ENCODE measurements at places on chromosomes 4 and X. TPM values are rescaled to one million over a fixed set of nuclear protein-coding genes. Genes with fewer than 3 reads are reported as not detected.

Gene ERAS
- total RNA-seq = not detected

Gene STATH
- total RNA-seq = not detected

Gene LEF1
- total RNA-seq = 2.5 TPM

Gene ARX
- total RNA-seq = 0.24 TPM

Gene EXOC1L
- not detected for total RNA-seq

Gene MAML3
- 4.1 TPM for total RNA-seq

Gene BANK1
- total RNA-seq = 1.1 TPM

DNA sequence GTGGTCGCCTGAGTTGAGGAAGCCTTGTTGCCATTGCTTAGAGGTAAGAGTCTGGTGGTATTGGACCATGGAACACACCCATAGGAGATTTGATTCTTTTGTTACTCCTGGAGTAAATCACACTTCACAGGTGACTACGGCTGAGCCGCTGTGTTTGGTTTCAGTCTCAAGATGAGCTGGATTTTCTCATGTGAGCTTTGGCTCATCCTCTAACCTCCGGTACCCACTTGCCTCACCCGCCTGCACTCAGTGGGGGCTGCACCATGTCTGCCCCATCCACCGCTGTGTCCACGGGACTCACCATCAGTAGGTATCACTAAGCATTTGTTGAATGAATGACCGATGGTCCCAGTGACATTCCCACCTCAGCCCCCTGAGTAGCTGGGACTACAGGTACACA is 52.7 kb downstream of the HTT-AS start:
- no peak for DNase-seq
- no peaks in the 10 kb centered on the region for H3K27me3 ChIP-seq
- H3K36me3 ChIP-seq = no peaks in the 10 kb centered on the region
- no peaks in the 10 kb centered on the region for H3K4me1 ChIP-seq

DNA sequence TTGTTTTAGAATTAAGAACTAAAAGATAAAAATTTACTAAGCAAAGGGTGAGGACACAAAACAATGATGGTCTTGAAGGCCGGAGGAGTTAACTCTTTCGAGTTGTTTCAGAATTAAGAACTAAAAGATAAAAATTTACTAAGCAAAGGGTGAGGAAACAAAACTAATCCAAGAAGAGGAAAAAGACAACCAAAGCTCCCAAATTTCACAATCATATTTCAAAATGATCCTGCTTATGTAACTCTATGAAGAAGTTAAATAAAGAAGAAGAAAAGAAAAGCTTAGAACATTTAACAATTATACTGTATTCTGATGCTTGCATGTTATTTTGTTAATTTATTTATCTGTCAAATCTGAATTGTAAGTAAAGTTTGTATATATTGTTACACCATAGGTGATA is 154.8 kb upstream of the SLIT2 start:
- H3K36me3 ChIP-seq = no peaks in the 10 kb centered on the region
- H3K4me1 ChIP-seq = no peaks in the 10 kb centered on the region
- no peaks in the 10 kb centered on the region for H3K27me3 ChIP-seq

DNA sequence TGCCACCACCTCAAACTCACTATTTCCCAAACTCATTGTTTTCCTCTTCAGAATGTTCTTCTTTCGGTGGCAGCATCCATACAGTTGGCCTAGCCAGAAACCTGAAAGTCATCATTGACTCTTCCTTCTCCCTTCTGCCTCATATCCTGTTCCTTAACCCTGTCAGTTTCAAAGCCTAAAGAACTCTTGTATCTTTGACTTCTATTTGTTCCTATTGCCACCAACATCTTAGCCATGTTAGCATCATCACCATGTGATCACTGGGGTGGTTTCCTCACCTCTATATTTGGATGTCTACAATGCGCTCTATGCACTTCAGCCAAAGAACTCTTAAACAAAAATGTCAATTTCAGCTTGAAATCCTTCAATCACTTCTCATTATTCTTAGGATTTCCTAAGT is 29.0 kb downstream of the DDX60L start:
- H3K36me3 ChIP-seq = 0 out of 2 replicates have a peak, but pooled peaks cover 3% of the 10 kb centered on the region
- no peaks in the 10 kb centered on the region for H3K27me3 ChIP-seq
- H3K4me3 ChIP-seq = no peak overlapping the region
- no peak for DNase-seq

- H3K27me3 ChIP-seq = no peaks in the 10 kb centered on the region
- no peak overlapping the region for H3K27ac ChIP-seq
- no peak overlapping the region for H3K4me3 ChIP-seq
Observed at GRCh38 chr4:31341601-31342359, 621.6 kb downstream of the PCDH7 start.

GRCh38 chr4:24778464-24779225 is 16.7 kb upstream of the SOD3 start:
- no peak for DNase-seq
- no peak overlapping the region for H3K27ac ChIP-seq
- H3K27me3 ChIP-seq = no peaks in the 10 kb centered on the region
- H3K4me3 ChIP-seq = no peak overlapping the region
- H3K4me1 ChIP-seq = no peaks in the 10 kb centered on the region

DNA sequence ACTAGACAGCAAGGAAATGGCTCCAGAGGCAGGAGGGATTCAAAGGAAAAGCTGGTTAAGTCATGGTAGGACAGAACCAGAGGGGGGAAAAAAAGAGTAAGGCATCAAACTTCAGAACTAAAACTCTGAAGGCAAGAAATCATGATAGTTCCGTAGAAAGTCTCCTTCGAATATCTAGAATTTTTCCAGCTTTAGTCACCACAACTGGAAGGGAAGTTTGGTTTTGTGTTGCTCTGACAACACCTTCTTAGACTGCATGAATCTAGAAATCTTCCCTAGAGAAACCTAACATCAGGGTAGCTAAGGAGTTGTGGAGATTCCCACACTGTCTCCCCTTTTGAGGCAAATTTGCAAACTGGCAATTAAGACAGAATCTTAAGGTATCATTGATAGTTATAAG is 33.7 kb downstream of the AMMECR1 start:
- no peaks in the 10 kb centered on the region for H3K4me1 ChIP-seq
- H3K27me3 ChIP-seq = no peaks in the 10 kb centered on the region
- no peaks in the 10 kb centered on the region for H3K36me3 ChIP-seq
- H3K4me3 ChIP-seq = no peak overlapping the region

DNA sequence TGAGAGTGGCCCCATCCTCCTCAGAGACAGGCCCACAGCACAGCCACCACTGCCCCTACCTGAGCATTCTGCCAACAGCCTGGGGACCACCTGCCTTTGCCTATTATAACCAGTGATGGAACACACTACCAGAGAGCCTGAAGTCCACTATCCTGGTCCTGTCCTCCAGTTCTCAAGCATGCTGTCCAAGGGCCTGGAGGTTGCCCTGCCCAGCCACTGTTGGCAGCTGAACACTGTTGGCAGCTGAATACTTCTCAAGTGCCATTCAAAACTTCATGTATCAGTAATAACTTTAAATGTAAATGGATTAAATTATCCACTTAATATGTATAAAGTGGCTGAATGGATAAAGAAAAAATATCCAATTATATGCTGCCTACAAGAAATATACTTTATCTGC is 194.3 kb upstream of the JADE1 start:
- no peaks in the 10 kb centered on the region for H3K27me3 ChIP-seq
- no peak overlapping the region for H3K27ac ChIP-seq
- H3K4me1 ChIP-seq = no peaks in the 10 kb centered on the region
- no peak overlapping the region for H3K4me3 ChIP-seq
- peaks cover 10% of the 10 kb centered on the region for H3K36me3 ChIP-seq

GRCh38 chr4:165380805-165381204 is 2.0 kb downstream of the CPE start:
- no peak for DNase-seq
- no peak overlapping the region for H3K4me3 ChIP-seq
- no peaks in the 10 kb centered on the region for H3K36me3 ChIP-seq
- H3K27ac ChIP-seq = no peak overlapping the region
- H3K27me3 ChIP-seq = peaks cover 4% of the 10 kb centered on the region

- H3K4me1 ChIP-seq = no peaks in the 10 kb centered on the region
- no peak overlapping the region for H3K4me3 ChIP-seq
- H3K27me3 ChIP-seq = no peaks in the 10 kb centered on the region
- DNase-seq = no peak
Observed at GRCh38 chrX:20519146-20519545, 252.4 kb upstream of the RPS6KA3 start.

GRCh38 chrX:115226929-115227328 is 7.0 kb downstream of the LRCH2 start:
- peaks cover 2% of the 10 kb centered on the region for H3K4me1 ChIP-seq
- no peaks in the 10 kb centered on the region for H3K36me3 ChIP-seq
- H3K27me3 ChIP-seq = no peaks in the 10 kb centered on the region
- peak; percentile 61 for DNase-seq
- no peak overlapping the region for H3K27ac ChIP-seq

DNA sequence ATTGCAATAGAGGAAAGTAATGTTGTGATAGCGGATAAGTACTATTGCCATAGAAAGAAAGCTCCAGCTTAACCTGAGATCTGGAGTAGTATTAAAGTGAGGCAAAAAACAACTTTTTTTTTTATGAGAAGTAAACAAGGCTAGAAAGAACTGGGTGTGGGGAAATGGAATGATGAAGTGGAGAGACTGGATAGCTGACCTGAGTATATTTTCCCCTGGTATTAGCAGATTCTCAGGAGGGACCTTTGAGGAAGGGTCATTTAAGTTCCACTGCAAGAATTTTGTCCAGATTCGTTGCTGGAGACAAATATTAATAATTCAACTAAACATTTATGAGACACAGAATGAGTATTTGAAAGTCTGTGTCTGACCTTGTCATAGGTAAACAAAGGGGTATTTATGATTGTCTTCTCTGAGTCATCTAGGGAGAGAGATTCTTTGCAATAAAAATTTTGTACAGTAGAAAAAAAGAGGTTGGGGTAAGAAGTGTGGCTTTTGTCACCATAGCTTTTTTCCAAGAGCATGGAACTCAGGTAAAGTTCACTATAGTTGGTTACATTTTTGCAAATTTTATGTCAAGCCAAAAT is 2095.9 kb downstream of the ARAP2 start:
- H3K4me1 ChIP-seq = no peaks in the 10 kb centered on the region
- no peaks in the 10 kb centered on the region for H3K27me3 ChIP-seq
- H3K4me3 ChIP-seq = no peak overlapping the region
- no peak for DNase-seq
- H3K36me3 ChIP-seq = no peaks in the 10 kb centered on the region

GRCh38 chr4:98657531-98658286 is 702 bp downstream of the TSPAN5 start:
- H3K27ac ChIP-seq = no peak overlapping the region
- H3K27me3 ChIP-seq = peaks cover 5% of the 10 kb centered on the region
- DNase-seq = peak; percentile 68
- H3K4me3 ChIP-seq = peak overlapping the region; percentile 75

- peak; percentile 88 for DNase-seq
- H3K27me3 ChIP-seq = no peaks in the 10 kb centered on the region
- no peak within 1 kb of the TSS for H3K27ac ChIP-seq
- no peaks in the 10 kb centered on the region for H3K4me1 ChIP-seq
- peaks cover 3% of the 10 kb centered on the region for H3K36me3 ChIP-seq
- H3K4me3 ChIP-seq = peak within 1 kb of the TSS; percentile 83
Observed at GRCh38 chr4:147683717-147684700, at the start of gene PRMT9. Gene PRMT9 (minus strand): TSS chr4:147684163. CDS start chr4:147683987, 176 bp downstream.

DNA sequence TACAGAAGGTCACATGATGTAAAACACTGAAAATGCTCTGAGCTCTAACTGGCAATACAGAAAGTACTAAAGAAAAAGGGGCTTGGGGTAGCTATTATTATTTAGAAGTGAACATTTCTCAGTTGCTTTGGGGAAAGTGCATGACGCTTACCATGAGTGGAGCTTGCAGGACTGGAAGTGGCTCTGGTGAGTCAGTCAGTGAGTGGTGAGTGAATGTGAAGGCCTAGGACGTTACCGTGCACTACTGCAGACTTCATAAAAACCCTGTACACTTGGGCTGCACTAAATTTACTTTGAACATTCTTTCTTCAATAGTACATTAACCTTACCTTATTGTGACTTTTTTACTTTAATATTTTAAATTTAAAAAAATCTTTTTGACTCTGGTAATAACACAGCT is 89.3 kb upstream of the ENPP6 start:
- no peak for DNase-seq
- H3K27me3 ChIP-seq = no peaks in the 10 kb centered on the region
- no peak overlapping the region for H3K27ac ChIP-seq
- no peaks in the 10 kb centered on the region for H3K4me1 ChIP-seq
- no peak overlapping the region for H3K4me3 ChIP-seq
- peaks cover 10% of the 10 kb centered on the region for H3K36me3 ChIP-seq

DNA sequence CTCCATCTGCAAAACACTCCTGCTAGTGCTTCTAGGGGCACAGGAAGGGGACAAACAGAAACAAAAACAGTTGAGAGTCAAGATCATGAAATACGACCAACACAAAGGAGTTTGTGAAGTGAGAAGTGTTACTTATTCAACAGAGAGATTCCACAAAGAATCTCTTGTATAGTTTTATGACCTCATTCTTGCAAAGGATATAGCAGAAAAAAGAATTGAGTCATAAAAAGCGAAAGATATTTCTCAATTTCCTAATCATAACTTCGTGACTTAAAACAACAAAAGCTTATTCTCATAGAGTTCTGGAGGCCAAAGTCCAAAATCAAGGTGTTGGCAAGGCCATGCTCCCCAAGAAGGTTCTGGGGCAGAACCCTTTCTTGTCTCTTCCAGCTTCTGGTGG is 40.7 kb downstream of the TIGD4 start:
- no peaks in the 10 kb centered on the region for H3K4me1 ChIP-seq
- H3K4me3 ChIP-seq = no peak overlapping the region
- H3K27me3 ChIP-seq = no peaks in the 10 kb centered on the region
- no peak overlapping the region for H3K27ac ChIP-seq
- H3K36me3 ChIP-seq = no peaks in the 10 kb centered on the region

DNA sequence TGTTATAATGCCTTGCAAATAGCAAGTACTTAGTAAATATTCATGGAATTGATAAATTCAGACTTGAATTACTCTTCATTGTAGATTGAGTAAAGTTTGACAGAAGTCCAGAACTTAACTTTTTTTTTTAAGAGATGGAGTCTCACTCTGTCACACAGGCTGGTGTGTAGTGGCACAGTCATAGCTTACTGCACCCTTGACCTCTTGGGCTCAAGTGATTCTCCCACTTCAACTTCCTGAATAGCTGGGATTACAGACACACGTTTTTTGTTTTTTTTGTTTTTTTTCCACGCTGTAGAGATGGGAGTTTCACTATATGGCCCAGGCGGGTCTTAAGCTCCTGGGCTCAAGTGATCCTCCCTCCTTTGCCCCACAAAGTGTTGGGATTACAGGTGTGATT is 32.1 kb downstream of the UBE2K start:
- DNase-seq = no peak
- no peak overlapping the region for H3K4me3 ChIP-seq
- H3K36me3 ChIP-seq = peaks cover 6% of the 10 kb centered on the region
- H3K27ac ChIP-seq = no peak overlapping the region
- no peaks in the 10 kb centered on the region for H3K4me1 ChIP-seq

DNA sequence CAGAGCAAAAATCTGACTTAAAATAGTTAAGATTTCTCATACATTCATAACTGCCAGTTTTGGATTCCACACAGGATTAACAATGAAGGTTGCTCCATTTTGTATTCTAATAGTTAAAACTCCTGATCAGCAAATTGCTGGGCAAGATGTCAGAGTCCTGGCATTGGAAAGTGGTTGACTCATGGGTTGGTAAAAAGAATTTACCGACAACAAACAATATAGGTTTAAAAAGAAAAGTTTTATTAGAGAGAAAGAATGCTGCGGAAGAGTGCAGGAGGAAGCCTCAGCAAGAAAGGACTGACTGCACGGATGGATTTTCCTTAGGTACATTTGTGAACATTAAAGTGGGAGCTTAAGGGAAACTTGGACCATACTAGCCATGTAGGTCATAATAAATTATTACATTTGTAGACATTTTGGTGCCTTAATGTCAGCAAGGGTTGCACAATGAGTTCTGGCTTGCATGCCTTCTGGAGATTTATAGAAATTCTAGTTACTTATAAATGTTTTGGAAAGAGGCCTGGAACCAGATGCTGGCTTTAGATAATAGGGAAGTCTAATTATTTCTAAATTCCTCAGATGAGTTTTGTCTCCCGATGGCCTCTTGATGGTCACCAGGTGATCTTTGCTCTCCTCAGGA is 25.4 kb upstream of the IL2 start:
- no peaks in the 10 kb centered on the region for H3K4me1 ChIP-seq
- H3K27ac ChIP-seq = no peak overlapping the region
- no peaks in the 10 kb centered on the region for H3K36me3 ChIP-seq
- H3K4me3 ChIP-seq = no peak overlapping the region
- H3K27me3 ChIP-seq = no peaks in the 10 kb centered on the region

Data from H9 (cell line).